ENCODE measurements at places on chromosomes 2 and 18.

GRCh38 chr2:196174404-196174803 lies 3.0 kb upstream of the STK17B start:
- DNase-seq, result no peak

DNA sequence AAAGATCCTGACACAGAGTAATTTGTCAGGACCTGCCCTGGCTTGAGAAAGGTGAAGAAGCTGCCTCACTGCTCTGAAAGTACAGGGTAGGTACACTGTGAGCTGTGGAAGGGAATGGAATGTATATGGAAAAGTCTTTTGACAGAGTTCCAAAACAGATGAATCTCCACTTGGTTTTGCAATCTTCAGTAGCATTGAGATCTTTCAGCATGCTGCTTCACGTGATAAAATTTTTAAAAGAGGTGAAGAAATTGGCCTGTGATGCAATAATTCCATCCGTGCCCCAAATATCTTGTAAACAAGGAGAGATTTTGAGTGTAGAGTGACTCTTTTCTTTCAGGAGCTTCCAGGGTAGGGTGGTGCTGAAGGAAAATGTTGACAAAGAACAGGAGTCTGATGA lies 123.1 kb downstream of the OSR1 start:
- no peak for DNase-seq

GRCh38 chr2:63698786-63699548 lies 110.2 kb downstream of the MDH1 start:
- DNase-seq, result peak; percentile 31

DNA sequence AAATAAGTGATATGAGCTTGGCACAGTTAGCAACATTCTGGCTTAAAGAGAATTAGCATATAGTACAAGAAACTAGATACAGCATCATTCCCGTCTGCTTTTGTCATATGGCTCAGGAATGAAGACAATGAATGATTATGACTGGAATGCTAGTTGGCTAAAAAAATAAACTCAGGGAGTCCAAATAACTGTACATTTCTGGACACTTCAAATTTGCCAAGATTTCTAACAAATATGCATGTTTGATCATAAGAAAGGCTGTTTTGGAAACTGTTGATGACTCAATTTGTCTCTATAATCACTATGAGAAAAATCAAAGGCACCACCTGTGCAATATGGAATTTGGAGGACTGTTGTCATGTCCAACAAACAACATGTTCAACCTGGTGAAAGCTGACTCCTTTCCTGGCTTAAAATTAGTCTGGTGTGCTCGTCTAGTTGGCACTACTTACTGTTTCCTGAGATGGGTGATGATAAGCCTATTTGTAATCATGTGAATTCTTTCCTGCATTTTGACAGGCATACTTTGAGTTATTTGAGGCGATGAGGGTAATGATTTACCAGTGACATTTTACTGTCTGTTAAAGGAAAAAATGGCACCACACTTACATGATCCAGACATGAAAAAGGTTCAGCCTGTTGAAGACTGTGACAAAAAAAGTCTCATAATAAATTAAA lies 133.9 kb upstream of the CDH20 start:
- no peak for DNase-seq

- no peak for DNase-seq
Measured at GRCh38 chr2:120244656-120245519, 7.8 kb upstream of the RALB start.

Measured in stimulated activated naive CD4-positive, alpha-beta T cell (primary cell).